ENCODE measurements at places on chromosomes 4 and X.

DNA sequence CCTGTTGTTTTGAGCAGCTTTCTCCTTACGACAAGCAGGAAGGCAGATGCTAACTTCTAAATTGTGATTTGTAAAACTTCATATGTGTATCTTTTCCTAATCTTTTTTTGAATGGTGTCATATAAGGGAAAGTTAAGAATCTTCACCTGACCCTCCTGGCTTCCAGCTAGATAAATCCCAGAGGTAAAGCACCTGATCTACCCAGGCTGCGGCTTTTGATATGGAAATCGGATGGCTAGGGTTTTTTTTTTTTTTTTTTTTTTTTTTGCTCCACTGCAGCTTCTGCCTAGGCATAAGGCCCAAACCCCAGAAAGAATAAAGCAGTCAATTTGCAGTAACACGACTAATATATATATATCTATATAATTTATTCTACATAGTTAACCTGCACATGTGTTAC is 10.0 kb downstream of the MAB21L2 start:
- no peak for DNase-seq

- DNase-seq, result peak; percentile 43
Observed at GRCh38 chr4:42398871-42399331, 1.6 kb downstream of the SHISA3 start.

DNA sequence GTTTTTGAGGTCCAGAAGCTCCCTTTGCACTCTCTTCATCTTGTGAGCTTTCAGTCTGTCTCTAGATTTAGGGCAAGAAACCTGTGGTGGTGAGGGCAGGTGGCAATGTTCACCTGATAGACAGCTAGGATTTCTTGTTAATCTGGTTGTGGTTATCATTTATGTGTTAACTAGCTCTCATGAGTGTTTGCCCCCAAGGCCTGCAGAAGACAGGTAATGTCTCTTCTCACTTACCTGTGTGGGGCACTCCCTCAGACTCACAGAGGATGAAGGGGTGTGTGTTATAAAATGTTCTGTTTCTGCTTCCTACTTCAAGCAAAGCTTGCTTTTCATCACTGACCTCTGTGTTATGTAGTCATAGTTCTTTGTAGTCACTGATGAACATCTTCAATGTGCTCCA is 17.8 kb downstream of the EGF start:
- no peak for DNase-seq

DNA sequence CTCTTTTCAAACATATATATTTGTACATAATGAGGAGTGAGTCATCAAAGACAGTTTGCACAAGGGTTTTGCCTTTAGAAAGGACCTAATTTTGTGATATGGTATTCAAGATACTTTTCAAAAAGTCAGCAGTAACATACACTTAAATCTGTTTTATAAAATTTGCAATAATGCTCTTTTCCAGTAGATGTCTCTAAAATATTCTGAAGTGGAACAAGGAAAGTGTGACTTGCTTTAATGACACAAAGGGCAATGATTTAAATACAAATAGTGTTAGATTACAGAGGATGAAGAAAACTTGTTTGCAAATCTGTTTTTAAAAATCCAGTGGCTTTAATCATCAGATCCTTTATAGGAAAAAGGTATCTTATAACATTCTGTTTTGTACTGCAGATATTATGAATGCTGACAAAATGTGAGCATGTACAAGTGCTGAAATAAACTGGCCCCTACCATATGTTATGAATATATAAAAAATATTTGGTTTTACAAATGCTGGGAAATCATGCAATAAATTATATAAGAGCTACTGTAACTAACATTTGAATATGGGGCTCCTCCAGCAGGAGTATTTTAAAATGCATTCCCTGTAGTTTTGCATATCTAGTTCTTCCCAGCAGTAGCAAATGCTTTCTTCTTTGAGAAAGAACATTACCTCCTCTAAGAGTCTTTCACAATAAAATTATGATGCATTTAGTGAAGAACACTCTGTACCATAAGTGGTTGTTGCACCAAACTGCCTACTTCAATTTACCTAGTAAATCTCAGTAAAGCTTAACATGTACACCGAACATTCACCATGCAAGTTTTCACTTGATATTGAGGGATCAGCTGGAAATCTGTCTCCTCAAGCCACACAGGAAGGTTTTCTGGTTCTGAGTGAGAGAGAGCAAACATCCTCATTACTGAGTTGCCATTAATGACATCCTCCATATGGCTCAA is 20.2 kb downstream of the MMRN1 start:
- no peak for DNase-seq

Measured in right forelimb (tissue), 1 donor.